ENCODE measurements at places on chromosomes 5 and 9. TPM values are rescaled to one million over a fixed set of nuclear protein-coding genes. Genes with fewer than 3 reads are reported as not detected.

DNA sequence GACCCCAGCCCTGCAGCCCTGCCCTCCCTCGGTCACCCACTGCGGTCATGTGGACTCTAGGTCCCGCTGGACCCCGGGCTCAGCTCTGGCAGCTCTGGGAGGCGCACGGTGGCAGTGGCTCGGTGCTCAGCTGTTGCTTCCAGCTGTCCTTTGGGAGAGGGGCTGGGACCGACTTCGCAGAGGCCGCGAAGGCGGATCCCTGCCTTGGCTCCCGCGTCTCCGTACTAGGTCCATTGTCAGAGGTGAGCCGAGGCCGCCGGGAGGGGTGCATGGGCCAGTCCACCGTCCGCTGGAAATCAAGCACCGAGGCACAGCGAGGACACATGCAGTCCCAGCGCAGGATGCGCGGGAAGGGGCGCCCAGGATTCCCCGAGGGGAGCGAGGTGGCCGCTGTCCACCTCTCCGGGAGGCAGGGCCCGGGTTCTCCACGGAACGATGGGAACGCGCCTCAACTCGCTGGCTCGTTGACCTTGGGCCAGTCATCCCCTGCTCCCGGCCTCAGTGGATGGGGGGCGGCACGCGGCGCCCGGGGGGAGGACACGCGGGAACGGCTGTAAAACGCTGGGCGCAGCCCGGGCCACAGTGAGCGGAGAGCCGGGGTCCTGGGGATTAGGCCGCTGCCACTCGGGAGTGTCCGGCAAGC, 732 bp downstream of the GBGT1 start:
- no peak for DNase-seq

- DNase-seq: no peak
Measured at GRCh38 chr5:10652606-10653005, 88.7 kb downstream of the ANKRD33B start.

TMEM38B gene
- total RNA-seq: 11.1 TPM

DNA sequence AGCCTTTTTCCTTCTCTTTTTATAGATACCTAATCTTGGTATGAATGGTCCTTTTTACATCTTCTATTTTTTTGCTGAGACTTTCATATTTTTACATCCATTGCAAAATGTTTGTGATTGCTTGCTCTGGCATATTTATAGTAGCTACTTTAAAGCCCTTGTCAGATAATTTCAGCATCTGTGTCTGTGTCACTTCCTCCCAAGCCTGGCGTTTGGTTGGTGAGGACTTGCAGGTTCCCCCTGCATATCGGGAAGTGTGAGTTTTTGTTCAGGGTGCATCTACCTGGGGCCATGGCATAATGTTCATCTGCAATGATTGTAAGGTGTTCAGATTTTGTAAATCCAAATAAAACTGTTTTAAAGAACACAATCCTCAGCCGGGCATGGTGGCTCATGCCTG, 8.9 kb downstream of the FBXW5 start:
- no peak for DNase-seq

Data from ureter (tissue), 1 donor.